ENCODE measurements at places on chromosomes 12 and 14.

- no peak for DNase-seq
Observed at GRCh38 chr12:110809149-110809548, 37.6 kb upstream of the CCDC63 start.

- no peak for DNase-seq
Observed at GRCh38 chr12:62732861-62733427, 202.0 kb downstream of the PPM1H start.

GRCh38 chr14:94612174-94612573 is at the start of gene SERPINA3:
SERPINA3 (plus strand) TSS chr14:94612391; CDS start chr14:94614442, 2,051 bp downstream.
- no peak for DNase-seq

DNA sequence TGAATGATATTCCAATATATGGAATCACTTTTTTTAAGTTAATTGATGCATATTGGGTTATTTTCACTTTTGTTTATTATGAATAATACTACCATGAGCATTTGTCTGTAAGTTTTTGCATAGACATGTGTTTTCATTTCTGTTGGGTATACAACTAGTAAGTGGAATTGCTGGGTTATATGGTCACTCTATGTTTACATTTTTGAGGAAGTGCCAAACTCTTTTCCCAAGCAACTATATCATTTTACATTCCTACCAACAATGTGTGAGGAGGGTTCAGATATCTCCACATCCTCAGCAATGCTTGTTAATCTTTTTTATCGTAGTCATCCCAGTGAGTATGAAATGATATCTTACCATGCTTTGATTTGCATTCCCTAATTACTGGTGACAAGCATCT is 64.0 kb downstream of the MON2 start:
- no peak for DNase-seq

DNA sequence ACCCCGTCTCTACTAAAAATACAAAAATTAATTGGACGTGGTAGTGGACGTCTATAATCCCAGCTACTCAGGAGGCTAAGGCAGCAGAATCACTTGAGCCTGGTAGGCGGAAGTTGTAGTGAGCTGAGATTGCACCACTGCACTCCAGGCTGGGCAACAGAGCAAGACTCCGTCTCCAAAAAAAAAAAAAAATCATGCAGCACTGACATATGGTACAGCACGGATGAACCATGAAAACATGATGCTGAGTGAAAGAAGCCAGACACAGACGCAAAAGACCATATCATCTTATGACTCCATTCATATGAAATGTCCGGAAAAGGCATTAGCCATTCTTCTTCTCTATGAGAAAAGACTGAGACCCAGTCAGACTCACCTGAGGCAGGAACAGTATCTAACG is 50.4 kb downstream of the PITPNM2 start:
- DNase-seq = no peak

- peak; percentile 93 for DNase-seq
Observed at GRCh38 chr12:68406134-68406576, 74.0 kb upstream of the MDM1 start.

DNA sequence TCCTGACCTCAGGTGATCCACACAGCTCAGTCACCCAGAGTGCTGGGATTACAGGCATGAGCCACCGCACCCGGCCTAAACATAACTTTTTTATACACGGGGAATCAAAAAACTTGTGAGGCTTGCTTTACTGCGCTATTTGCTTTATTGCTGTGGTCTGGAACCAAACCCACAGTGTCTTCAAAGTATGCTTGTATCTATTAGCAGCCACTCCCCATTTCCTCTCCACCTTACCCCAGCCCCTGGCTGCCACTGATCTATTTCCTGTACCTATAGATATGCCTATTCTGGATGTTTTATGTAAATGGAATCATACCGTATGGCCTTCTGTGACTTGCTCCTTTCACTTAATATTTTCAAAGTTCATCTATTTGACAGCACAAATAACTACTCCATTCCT is 233.4 kb downstream of the BMP4 start:
- DNase-seq = no peak

DNA sequence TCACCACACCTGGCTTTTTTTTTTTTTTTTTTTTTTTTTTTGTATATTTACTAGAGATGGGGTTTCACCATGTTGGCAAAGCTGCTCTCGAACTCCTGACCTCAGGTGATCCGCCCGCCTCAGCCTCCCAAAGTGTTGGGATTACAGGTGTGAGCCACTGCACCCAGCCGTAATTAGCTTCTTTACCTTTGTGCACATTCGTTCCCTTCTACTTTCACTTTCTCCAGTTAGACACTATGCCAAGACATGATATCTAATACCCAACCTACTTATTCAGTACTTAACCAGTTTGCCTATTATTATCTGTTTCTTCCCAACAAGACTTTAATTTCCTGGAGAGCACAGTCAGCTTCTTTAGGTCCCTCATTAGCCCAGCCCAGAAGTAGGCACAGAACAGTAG is 5.3 kb downstream of the STYK1 start:
- DNase-seq = no peak

DNA sequence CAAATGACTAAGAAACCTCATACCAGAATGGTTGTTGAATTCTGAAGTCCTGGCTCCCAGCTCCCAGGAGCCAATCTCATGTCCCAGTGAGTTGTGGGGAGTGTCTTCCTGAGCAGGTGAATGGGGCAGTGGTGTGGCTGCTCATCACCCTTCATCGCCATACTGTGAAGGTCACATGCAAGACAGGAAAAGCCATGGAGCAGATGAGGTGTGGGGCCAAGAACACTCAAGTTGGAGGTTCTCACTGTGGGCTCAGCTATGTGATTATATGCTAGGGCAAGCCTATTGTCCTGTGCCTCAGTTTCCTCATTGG is 16.6 kb upstream of the TSPAN11 start:
- no peak for DNase-seq

DNA sequence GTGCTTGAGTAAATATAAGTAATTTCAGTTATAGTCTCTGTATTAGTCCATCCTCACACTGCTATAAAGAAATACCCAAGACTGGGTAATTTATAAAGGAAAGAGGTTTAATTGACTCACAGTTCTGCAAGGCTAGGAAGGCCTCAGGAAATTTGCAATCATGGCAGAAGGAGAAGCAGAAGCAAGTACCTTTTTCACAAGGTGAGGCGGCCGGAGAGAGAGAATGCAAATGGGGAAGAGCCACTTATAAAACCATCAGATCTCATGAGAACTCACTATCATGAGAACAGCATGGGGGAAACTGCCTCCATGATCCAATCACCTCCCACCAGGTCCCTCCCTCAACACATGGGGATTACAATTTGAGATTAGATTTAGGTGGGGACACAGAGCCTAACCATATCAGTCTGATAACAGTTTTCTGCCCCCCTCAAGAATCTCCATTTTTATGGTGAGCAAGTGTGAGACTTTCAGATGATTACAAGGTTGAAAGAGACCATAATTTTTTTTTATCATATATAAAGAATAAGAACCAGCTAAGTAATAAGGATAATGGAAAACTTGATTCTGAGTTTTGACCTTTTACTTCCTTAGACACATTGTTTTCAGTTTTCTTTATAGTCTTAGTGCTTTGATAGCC is 35.6 kb downstream of the LEMD3 start:
- no peak for DNase-seq

- DNase-seq = peak; percentile 41
Observed at GRCh38 chr14:99730876-99731546, 46.9 kb downstream of the CYP46A1 start.

DNA sequence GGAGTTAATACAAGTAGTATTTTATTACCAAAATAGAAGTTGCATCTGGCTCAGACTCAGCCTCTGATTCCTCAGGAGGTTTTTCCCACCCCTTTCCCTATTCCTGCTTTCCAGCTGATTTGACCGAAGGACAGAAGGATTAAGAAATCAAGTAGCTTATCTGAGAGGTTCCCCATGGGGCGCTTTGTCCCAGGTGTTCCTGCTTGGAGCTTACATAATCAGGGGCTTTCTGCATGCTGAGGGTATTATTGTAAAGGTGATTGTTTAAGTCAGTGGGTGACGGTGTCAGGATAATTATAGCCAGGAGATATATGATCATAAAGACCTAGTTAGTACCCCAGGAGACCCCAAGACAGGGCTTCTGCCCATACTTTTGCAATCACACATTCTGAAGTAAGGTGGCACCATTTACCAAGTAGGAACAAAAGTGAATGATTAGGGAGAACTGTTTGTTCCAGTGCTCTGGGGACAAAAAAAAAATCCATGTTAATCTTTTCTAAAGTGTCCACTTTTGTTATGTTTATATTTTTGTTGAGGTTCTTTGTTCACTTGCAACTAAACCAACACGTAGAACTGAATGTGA is 921.3 kb downstream of the NRXN3 start:
- no peak for DNase-seq

DNA sequence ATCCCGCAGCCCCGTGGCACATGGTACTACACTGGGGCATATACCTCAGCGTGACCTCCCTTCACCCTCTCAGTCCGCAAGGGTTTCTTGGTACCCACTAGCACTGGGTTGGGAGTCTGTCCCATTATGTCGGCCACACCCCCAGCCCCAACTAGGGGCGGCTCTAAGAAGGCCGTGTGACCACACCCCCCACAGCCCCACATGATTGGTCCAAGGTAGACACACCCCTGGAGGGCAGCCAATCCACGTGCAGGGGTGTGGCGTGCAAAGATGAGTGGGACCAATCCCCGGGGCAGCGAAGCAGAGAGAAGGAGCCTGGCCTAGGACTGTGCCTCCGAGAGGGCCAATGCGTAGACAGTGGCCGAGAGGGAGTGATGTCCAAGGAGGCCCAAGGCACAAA is 34.6 kb upstream of the BEGAIN start:
- no peak for DNase-seq

GRCh38 chr12:65083581-65083980 is 37.5 kb downstream of the WIF1 start:
- DNase-seq = no peak

DNA sequence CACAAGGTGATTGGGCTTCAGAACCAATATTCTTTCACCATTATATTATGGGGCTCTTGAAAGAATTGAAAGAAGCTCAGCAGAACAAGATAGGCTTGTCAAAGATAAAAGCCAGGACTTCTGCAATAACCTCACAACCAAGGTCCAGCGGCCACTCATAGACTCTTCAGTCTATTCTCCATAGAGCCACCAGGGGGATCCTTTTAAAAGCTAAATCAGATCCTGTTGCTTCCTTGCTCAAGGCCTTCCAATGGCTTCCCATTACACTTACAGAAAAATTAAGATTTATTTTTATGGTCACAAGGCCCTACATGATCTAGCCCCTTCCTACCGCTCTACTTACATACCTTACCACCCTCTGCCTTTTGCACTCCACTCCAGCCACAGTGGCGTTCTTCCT is 169.6 kb downstream of the C12orf42 start:
- DNase-seq = no peak

- no peak for DNase-seq
Observed at GRCh38 chr12:89354612-89355067, 2.3 kb upstream of the DUSP6 start.

GRCh38 chr12:38713294-38713693 is 192.1 kb downstream of the CPNE8 start:
- DNase-seq = no peak

DNA sequence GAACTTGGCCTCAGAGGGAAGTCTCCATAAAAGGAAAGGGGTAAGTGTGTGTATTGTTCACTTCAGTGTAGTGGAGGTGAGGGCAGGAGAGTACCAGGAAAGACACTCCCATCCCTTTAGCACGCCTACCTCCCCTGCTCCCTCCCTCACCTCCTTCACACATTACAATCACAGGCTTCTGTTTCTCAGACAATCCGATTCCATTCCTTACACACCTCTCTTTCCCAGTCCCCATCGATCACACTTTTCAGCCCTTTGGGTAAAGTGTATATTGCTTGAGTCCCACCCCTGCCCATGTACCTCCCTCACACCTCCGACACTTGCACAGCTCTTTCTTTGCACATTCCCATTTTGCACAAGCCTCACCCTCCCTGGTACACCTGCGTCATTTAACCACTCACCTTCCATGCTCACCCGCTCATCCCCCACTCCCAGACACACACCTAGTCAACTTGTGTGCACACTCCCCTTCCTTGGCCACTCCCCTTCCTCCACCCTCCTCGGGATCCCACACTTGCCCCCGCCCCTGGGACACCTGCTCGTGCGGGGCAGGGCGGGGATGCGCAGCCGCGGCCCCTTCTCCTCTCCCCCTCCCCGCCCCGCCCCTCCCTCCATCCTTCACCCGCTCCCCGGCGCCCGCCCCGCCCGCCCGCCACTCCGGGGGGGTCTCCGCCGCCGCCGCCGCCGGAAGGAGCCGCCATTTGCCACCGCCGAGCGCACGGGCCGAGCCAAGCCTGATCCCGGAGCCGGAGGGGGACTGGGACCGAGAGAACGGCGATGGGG is at the start of gene MARCHF9:
TSS of gene MARCHF9 (plus strand) at position 693 of the 783 bp plus-strand sequence. CDS start 426 bp downstream, outside the sequence.
- DNase-seq = peak; percentile 63

DNA sequence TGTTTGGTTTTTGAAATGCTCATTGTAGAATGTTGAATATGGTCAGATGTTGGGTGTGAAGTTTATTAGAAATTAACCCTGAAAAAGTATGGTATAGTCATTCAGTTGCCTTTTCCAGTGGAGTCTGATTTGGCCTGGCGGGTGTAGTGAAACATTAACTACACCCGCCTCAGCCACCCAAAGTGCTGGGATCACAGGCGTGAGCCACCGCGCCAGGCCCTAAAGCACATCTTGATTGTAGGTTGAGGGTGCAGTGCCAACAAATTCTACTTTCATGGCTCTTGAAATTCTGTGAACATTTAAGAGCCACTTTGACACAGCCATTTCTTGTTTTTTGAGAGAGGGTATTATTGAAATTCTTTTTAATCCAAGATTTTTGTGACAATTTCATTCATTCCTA is 624.9 kb downstream of the DIO2 start:
- no peak for DNase-seq

- DNase-seq = no peak
Observed at GRCh38 chr12:41514021-41514777, 326.1 kb downstream of the PDZRN4 start.

GRCh38 chr12:67070604-67071003 is 198.6 kb upstream of the CAND1 start:
- no peak for DNase-seq

DNA sequence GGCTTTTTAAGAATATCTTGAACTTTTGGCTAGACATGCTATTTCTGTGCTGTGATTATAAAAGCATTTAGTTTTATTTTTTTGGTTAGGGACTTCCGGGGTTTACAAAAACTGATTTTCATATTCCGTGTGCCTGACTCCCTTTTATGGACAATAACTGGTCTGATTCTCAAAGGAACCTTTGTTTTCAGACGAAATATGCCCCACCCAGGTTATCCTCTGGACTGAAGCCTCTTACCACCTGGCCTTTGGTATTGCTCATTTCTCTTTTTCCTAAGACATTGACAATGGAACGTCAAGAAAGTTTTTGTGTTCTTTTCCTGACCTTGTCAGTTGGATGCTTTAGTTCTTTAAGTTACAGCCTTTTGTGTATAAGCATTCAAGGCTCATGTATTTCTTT is 10.8 kb downstream of the TIGAR start:
- DNase-seq = no peak

GRCh38 chr14:91415794-91416743 is 1.6 kb downstream of the CCDC88C start:
- no peak for DNase-seq
